Left lung (tissue), 14 donors: ENCODE measurements at places on chromosomes 2 and 18. TPM values are rescaled to one million over a fixed set of nuclear protein-coding genes. Genes with fewer than 3 reads are reported as not detected.

Gene TGFA
- 12.1 TPM for total RNA-seq

Gene IL1RN
- total RNA-seq, result 67.1 TPM

Gene METTL21A
- 14.6 TPM for total RNA-seq

Gene PID1
- total RNA-seq, result 37.0 TPM

Gene FLACC1
- total RNA-seq, result 1.5 TPM

Gene TUBB8B
- total RNA-seq, result not detected

Gene CXCR4
- total RNA-seq, result 21.3 TPM

DNA sequence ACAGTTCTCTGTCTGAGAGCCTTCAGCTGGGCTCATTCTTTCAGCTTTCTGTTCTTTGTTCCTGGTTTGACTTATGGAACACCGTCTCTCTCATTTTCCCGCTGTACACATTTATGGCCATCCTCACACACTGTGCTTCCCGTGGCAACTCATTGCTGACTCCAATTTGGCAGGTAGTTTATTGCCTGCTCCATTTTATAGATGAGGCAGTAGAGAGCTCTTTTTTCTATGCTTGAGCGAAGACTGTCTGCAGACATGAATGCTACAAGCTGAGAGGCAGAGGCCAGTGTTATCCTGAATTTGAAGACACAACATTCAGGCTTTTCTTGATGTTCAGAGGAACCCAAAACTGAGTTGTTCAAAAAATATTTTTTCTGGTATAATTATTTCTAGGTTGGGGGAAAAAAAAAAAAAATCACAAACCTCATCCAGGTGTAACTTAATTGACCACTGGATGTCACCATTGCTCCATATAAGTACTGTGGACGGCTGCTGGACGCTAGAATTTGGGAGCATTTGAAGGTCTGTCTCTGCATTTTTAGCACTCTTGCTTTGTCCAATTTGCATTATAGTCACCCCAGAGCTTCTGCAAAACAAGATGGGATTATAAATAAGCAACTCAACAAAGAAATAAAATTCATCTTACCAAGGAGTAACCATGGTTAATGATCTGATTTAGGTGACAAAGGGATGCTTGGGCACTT, 83.5 kb downstream of the HRH4 start:
- H3K27me3 ChIP-seq, result no peaks in the 10 kb centered on the region
- no peak overlapping the region for H3K4me3 ChIP-seq
- peak; percentile 64 for DNase-seq

DNA sequence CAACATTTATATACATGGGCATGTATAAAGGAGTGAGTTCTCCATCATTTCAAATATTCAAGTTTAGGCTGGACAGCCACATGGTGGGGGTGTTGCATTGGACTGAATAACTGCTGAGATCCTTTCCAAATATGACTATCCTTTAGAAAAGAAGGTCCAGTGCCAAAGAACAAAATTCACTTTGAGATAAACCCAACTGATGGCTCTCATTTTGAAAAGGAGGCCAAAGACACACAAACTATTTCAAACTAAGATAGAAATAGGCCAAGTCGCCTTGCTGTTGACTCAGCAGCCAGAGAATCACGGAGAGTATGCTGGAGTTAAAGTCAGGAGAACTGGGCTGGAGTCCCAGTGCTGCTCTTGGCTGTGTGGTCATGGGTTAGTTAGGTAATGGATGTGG, 204.5 kb upstream of the LRATD1 start:
- no peak overlapping the region for H3K27ac ChIP-seq
- H3K36me3 ChIP-seq, result no peaks in the 10 kb centered on the region
- DNase-seq, result no peak
- no peak overlapping the region for H3K4me3 ChIP-seq
- no peaks in the 10 kb centered on the region for H3K4me1 ChIP-seq
- no peaks in the 10 kb centered on the region for H3K27me3 ChIP-seq

DNA sequence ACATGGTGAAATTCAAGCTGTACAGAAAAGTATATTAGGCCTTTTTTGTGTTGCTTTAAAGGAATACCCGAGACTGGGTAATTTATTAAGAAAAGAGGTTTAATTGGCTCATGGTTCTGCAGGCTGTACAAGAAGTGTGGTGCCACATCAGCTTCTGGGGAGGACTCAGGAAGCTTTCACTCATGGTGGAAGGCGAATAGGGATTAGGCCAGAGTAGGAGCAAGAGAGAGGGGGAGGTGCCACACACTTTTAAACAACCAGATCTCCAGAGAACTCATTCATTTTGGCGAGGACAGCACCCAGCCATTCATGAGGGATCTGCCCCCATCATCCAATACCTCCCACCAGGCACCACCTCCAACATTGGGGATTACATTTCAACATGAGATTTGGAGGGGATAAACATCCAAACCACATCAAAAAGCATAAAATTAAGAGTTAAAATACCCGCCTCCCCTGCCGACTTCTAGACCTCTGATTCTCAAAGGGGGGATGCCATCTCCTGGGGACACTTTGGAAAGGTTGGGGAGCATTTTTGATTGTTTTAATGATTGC, 15.1 kb upstream of the LIPG start:
- peaks cover 4% of the 10 kb centered on the region for H3K4me1 ChIP-seq
- no peak overlapping the region for H3K27ac ChIP-seq
- H3K4me3 ChIP-seq, result no peak overlapping the region
- H3K27me3 ChIP-seq, result peaks cover 3% of the 10 kb centered on the region

DNA sequence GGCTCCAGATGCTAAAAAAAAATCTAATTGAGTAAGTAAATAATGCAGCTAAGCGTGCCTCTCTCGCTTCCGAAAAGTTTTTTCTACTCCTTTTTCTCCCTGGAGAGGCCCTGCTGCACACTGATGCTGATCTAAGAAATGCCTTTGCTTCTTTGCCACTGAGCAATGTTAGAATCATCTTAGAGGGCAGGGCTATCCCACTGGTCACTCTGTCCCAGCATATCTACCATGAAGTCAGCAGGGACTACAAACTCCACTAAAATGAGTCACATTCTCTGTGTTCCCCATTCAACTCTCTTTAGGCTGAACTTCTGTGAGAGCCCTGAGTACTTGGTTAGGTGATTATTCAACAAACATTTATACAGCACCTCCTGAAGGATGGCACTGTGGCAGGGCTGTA, 127.6 kb upstream of the LYPD1 start:
- no peaks in the 10 kb centered on the region for H3K27me3 ChIP-seq
- no peak for DNase-seq
- no peaks in the 10 kb centered on the region for H3K4me1 ChIP-seq
- no peaks in the 10 kb centered on the region for H3K36me3 ChIP-seq
- no peak overlapping the region for H3K27ac ChIP-seq

DNA sequence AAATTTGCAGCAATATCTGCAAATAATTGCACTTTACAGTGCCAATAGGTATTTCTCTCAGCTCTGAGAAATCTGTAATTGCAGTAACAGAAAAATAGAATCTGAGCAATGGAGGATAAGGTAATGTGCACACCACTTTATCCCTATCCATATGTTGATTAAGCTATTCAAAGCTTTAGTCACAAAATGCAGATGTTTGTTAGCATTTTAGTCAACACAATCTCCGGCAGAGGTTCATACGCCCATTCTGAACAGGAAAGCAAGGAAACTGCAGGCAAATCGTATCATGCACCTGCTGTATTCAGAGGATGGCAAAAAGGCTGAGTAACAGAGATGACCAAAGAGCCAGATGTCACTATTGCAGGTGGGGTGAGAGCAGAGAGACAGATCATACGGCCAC, 566.2 kb upstream of the CDH2 start:
- H3K27ac ChIP-seq, result no peak overlapping the region
- H3K27me3 ChIP-seq, result no peaks in the 10 kb centered on the region
- no peaks in the 10 kb centered on the region for H3K36me3 ChIP-seq
- no peak overlapping the region for H3K4me3 ChIP-seq

DNA sequence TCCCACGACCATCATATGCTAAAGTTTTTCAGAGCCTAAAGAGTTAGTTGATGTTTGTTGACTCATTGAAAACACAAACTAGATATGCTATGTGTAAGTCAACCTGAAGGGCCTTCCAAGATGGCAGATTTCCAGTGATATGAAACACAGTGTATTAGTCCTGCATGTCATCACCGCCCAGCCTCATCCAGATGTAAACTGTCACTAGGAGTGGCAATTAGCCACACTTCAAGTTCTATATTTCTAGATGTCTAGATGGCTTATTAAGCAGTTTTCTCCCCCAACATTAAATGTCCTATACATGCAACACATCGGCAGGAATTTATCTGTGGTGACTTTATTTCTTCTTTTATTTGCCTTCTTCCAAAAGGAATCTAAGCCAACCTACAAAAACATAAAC, 444.1 kb upstream of the SMIM21 start:
- no peak overlapping the region for H3K4me3 ChIP-seq
- no peak overlapping the region for H3K27ac ChIP-seq
- no peaks in the 10 kb centered on the region for H3K4me1 ChIP-seq
- no peak for DNase-seq

DNA sequence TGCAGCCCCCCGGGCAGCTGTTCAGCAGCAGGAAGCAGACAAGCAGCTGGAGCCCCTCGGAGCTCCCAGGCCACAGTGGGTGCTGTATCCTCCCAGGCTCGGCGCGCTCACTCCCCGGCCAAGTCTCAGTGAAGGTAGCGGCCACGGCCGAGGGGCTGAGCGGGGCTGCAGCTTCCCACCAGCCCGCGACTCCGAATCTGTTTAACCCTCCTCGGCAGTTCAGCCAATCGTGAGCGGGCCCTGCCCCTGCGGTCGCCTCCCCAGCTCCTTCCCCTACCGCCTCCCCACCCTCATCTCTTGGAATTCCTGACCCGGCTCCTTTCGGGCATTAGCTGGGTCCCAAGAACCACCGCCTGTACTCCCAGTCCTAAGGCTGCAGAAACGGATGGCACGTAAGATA, at the start of gene RESP18:
Gene RESP18, minus strand, starts transcription at position 203 of the 400 bp plus-strand sequence.
- no peak within 1 kb of the TSS for H3K27ac ChIP-seq
- H3K36me3 ChIP-seq, result no peaks in the 10 kb centered on the region
- H3K4me3 ChIP-seq, result no peak within 1 kb of the TSS
- peaks cover 90% of the 10 kb centered on the region for H3K27me3 ChIP-seq

DNA sequence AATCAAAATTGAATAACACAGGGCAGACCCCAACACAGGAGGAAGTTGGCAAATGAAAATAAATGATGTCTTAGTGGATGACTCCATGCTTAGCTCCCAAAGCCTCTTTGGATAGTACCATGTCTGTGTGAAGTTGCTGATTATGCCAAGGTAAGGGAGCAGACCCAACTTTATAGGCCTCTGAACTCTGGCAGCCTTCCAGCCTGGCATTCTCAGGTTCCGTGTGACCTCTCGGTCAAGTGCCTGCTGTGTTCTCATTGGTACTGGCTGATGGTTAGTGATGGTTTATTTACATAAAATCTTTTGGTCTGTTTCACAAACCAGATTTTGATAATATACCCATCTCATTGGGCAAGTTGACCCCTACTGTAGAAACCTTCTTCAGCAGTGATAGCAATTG, 112.2 kb upstream of the TTC39C start:
- no peak for DNase-seq
- no peaks in the 10 kb centered on the region for H3K27me3 ChIP-seq
- H3K36me3 ChIP-seq, result no peaks in the 10 kb centered on the region
- no peak overlapping the region for H3K27ac ChIP-seq

GRCh38 chr2:234488913-234489451, 7.9 kb downstream of the ARL4C start:
- H3K4me3 ChIP-seq, result no peak overlapping the region
- H3K4me1 ChIP-seq, result no peaks in the 10 kb centered on the region
- H3K36me3 ChIP-seq, result no peaks in the 10 kb centered on the region
- DNase-seq, result no peak
- no peaks in the 10 kb centered on the region for H3K27me3 ChIP-seq
- H3K27ac ChIP-seq, result peak overlapping the region; percentile 3
